ENCODE measurements at places on chromosomes 2 and 18.

GRCh38 chr2:3588084-3588483, 6.8 kb upstream of the COLEC11 start:
- no peak for DNase-seq

- no peak for DNase-seq
Measured at GRCh38 chr2:129178356-129178755, 801.1 kb upstream of the RAB6C start.

GRCh38 chr2:182715121-182715891, 751 bp upstream of the DNAJC10 start:
- no peak for DNase-seq

DNA sequence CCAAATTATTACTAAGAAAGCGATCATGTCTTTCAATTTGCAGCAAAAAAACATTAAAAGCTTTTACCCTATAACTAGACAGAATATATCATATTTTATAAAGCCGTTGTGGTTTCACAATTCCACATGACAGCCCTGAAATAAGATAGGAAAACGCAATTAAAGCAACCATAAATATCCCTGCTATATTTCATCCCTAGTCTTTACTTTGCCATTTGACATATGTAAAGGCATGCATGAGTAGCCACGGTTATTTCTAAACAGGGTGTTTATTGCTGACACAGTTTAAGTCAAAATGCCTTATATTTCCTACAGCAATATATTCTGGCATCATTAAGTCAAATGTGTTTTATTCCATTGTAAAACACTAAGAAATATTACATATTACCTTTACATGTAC, 239.9 kb downstream of the DSEL start:
- DNase-seq = no peak

- no peak for DNase-seq
Measured at GRCh38 chr18:55983433-55983832, 395.4 kb upstream of the TCF4 start.

DNA sequence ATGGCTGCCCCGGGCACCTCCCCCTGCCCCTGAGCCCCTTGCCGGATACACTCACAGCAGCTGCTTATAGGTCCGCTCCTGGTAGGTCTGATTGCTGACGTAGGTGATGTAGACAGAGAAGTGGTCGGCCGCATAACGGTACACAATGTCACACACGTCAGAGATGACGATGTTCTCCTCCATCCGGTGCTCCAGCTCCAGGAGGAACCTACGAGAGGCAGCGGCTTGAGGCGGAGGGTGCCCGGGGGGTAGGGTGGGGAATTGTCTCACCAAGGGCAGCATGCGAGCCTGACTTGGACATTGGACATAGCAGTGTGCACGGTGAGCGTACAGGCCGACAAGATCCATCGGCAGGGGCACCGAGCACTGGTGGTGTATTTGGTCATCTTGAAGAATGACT, 22.8 kb downstream of the SNORC start:
- DNase-seq = no peak

- no peak for DNase-seq
Measured at GRCh38 chr2:172350839-172351479, 76.4 kb upstream of the ITGA6 start.

- no peak for DNase-seq
Measured at GRCh38 chr2:206530727-206531126, 87.4 kb downstream of the ADAM23 start.

GRCh38 chr2:183243758-183244157, 119.5 kb downstream of the NUP35 start:
- DNase-seq = no peak

DNA sequence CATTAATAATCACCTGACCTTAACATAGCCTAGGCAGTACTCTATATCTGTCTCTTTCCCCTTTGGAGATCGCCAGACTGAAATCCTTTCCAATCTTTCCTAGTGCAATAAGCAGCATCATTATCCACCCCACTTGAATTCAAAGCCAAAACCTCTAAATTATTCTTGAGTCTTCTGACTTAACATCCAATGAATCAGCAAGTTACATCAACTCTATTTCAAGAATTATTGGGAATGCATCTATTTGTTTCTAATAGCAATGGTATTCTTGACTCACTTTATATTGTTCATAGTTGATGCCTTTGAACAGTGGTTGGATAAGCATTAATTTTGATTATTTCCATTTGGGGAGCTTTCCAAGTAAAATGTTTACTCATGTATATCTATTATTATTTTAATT, 144.8 kb downstream of the ZNF804A start:
- DNase-seq = no peak

DNA sequence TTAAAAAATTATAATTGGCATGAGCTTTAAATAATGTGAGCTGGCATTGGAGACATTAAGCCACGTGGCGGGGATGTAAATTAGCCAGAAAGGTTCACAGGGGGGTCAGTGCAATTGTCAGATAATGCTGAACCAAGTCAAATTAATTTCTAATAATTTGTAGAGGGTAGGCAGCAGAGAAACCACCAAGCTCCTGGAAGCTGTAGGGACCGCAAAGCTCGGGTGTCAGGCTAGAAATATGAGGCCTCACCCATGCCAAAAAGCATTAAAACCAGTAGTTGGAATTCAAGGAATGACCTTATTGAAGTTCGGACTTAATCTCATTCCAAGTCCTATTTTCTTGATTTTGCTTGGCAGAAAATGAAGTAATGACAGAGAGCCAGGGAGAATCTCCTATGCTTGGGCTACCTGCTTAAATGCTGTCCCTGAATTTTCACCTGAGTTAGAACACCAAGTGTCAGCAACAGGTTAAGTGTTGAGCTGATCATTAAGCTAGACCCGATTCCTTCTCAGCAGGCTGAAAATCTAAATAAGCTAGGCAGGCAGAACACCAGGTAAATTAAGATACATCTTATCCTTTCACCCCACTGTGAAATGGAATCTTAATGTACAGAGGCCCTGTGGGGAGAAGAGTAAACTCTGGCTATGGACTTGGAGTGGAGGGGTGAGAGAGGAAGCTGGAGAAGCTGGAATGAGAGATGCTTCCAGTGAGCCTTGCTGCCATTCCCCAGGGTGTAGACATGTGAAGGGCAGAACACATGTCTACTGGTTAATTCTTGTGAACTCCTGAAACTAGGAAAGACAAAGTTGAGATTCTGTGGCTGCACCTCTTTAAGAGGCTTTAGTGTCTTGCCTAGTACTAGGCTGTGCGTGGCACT, 520.0 kb downstream of the SLC4A3 start:
- peak; percentile 49 for DNase-seq

GRCh38 chr2:237092920-237093781, 7.5 kb downstream of the COPS8 start:
- no peak for DNase-seq

GRCh38 chr2:69143748-69144360, 130.9 kb downstream of the ANTXR1 start:
- DNase-seq = no peak
